ENCODE measurements at places on chromosomes 12 and 14.

DNA sequence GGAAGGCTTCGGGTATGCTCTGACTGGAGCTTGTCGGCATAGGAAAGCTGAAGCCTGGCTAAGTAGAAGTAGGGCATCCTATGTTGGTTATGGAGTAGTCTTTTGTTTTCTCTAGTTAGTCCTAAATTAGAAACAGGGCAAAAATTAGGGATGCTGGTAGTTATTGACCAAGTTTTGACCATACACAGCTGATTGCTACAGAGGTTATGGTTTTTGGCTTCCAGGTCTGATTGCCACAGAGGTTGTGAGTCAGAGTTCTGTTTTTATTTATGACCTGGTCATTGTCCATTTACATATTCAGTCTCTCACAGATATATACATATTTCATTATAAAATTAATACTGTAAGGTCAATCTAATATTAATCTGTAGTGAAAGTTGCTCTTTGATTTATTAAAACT, 219.2 kb downstream of the FSCB start:
- DNase-seq, result no peak

DNA sequence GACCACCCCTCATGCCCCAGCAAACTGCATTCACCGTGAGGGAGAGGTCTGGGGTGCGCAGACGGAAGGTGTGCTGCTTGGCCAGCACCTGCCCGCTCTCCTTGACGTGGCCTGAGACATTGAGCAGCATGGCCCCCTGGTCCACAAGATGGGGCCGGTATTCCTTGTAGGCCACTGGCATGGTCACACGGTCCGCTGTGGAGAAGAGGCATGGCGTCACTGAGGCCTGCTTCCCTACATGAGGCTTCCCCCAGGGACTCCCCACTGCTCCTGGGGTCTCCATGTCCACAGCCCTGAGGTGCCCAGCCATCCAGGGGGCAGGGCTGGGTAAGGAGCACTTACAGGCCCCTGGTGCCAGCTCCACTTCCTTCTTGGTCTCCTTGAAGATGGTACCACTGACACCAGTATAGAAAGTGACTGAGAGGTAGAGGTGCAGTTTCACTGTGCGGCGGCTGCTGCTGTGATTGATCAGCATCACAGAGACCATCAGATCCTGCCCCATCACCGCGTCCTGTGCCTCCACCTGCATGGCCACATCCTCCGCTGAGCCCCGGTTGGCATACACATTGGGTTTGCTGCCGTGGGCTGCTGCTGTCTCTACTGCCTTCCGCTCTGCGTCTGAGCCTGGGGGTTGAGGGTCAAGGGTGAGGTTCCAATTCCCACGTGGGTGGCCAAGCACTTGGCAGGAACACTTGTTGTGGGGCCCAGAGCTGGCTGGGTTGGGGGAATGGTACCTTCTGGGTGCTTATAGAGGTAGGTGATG, 8.2 kb downstream of the TGM1 start:
- no peak for DNase-seq

- no peak for DNase-seq
These were observed 220.5 kb downstream of the SLC6A15 start for GRCh38 chr12:84692071-84692470.

DNA sequence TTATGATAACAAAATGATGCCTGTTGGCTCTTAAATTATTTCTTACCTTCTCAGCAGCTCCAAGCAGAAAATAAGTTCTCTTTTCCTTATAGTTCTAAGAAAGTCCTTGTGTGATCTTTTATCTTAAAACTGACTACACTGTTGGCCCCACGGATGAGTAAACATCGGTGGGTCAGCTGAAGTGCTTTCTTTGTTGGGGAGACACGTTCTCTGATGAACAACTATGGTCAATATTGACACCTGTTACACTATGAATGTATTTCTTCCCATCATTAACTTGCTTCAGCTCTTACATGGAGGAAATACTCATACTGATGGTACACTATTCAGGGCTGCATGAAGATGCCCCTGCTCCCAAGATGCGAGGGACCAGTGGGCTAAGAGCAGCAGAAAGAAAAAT, 110.8 kb upstream of the EEA1 start:
- DNase-seq, result no peak

DNA sequence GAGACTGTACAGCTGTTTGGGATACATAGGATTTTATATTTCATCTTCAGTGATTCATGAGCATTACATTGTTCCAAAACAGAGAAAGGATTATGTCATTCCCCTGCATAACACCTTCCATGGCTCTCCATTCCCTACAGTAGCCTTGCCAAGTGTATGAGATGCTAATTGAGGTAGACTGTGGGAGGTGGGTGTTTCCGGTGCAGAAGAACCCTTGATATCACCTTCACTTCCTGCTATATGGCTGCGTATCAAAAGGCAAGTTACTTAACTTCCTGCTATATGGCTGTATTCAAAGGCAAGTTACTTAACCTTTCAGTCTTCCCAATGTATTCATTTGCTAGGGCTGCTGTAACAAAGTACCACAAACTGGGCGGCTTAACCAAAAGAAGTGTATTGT, 11.2 kb downstream of the FAR2 start:
- DNase-seq, result no peak

- DNase-seq, result no peak
These were observed 187.9 kb upstream of the GRIN2B start for GRCh38 chr12:14169281-14169680.

DNA sequence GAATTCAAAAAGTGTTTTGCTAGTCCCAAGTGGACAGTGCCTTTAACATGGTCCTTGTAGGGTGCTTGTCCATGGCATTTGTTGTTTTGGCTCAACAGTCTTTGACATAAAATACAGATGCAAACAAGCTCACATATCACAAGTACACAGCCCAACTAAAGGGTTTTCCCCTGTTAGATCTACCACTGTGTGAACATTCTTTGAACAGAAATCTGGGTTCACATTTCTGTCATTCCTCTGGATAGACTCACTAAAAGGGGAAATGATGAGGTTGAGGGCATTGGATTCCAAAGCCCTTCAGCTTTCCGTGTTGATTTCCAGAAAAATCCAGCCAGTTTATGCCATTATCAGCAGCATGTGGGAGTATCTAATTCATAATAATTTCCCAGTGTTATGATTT, 54.1 kb downstream of the EP400 start:
- no peak for DNase-seq

- no peak for DNase-seq
These were observed 18.0 kb upstream of the MAP3K9 start for GRCh38 chr14:70827347-70827746.

- no peak for DNase-seq
These were observed 43.2 kb downstream of the JDP2 start for GRCh38 chr14:75471059-75471458.

GRCh38 chr12:72075401-72075800, 136.8 kb downstream of the TPH2 start:
- no peak for DNase-seq

- no peak for DNase-seq
These were observed 75.1 kb downstream of the GLT1D1 start for GRCh38 chr12:128928361-128928760.

- DNase-seq, result no peak
These were observed 147.7 kb upstream of the SYT10 start for GRCh38 chr12:33587354-33587753.

DNA sequence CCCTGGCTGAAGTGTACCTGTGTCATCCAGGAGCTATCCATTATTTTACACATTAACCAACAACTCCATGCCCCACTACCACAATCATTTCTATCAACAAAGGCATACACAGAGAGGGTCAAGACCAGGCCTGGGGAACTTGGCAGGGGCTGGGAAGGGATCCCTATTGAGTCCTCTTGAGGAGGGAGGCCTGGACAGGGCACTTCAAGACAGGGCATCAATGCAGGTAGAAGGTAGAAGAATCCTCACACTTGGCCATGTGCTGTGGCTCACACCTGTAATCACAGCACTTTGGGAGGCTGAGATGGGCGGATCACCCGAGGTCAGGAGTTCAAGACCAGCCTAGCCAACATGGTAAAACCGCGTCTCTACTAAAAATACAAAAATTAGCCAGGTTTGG, 13.4 kb upstream of the ANKRD33 start:
- DNase-seq, result no peak

DNA sequence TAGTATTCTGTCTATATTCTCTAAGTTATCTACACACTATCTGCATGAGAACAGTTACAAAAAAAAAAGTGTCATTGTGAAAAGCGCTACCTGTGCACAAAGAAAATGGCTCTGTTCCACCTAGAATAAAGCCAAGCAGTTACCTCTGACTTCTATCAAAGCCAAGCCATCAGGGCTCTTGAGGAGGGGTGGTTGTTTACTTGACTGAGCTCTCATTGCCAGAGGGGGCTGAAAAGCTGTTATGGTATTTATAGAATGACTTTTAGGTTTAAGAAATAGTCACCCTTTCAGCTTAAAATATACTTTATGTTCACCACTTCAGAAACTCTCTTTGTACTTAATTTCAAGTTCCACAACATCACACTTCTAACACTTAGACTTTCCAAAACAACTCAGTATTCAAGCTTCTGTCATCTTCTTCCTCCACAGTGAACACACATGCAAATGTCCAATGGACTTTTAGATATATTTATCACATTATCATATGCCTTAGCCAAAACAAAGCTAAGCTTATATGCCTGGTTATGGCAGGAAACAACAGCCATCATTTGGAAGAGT, 7.5 kb downstream of the ITPR2 start:
- no peak for DNase-seq

DNA sequence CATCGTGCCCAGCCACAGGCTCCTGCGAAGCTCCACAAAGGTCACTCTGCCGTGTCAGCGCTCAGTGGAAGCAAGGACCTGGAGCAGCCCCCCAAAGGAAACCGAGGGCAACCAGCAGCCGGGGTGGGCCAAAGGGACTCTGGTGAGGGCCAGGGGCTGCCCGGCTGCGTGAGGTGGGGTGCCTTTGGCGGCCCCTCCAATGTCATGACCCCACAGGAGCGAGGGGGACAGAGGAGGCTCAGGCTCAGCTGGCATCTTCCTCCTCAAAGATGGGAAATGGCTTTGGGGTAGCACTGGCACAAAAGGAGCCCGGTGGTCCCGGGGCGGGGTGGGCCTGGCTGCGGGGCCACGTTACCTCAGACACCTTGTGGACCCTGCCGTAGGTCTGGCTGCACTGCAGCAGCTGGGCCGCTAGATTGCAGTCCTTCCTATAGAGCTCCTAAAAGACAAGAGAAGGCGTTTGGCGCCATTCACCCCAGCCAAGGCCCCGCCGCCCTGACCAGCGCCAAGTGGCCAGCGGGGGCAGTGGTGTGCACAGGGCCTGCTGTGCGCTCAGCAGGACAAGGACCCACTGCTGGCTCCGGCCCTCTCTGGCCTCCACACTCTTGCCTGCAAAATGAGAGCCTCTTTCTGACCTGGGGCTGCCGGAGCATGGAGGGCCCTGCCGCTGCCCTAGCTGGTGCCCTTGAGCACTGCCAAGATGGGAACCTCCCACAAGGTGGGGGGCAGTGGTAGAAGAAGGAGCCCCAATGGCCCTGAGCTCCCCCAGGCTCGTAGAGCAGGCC, 46.9 kb downstream of the BEGAIN start:
- DNase-seq, result no peak

DNA sequence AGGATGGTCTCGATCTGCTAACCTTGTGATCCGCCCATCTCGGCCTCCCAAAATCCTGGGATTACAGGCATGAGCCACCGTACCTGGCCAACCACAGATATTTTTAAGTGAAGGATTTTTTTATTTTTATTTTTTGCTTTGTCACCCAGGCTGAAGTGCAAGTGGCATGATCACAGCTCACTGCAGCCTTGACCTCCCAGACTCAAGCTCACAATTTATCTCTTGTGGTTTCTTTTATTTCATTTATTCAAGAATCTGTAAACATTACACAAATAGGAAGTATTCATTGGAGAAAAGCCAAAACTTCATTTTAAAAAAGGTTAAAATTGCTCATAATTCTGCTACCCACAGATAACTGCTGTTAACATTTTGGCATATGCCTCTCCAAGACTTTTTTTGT, 13.3 kb downstream of the MOAP1 start:
- no peak for DNase-seq

- DNase-seq, result no peak
These were observed 35.8 kb downstream of the BCAT1 start for GRCh38 chr12:24913130-24913529.

DNA sequence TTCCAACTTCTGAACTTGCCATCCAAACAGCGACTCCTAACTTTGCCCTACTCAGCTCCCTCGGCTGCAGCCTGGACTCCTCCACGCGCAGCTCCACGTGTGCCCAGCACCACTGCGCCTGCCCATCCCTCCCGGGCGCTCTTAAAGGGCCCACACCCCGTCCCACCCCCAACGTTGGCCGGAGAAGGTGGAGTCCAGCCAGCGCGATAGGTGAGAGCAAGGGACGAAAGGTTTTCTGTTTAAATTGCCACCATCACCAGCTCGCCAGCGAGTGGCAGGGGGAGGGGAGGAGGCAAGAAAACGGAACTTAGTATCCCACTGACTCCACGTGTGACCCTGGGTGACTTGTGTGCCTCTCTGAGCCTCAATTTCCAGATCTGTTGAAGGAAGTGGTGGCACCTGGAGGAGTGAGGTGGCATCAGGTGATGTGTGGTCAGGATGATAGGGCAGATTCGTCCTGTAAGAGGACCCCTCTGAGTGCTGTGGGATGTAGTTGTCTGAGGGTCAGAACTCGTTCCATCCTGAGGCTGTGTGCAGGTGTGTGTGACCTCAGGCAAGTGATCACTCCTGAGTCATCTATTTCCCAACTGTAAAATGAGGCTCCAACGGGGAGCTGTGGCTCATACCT, 59.7 kb downstream of the TRPV4 start:
- peak; percentile 53 for DNase-seq

GRCh38 chr12:103813949-103814348, 27.1 kb downstream of the NT5DC3 start:
- DNase-seq, result no peak

GRCh38 chr14:28603606-28604005, 163.0 kb upstream of the FOXG1 start:
- DNase-seq, result no peak

GRCh38 chr12:30211743-30212142, 428.0 kb upstream of the TMTC1 start:
- DNase-seq, result no peak

DNA sequence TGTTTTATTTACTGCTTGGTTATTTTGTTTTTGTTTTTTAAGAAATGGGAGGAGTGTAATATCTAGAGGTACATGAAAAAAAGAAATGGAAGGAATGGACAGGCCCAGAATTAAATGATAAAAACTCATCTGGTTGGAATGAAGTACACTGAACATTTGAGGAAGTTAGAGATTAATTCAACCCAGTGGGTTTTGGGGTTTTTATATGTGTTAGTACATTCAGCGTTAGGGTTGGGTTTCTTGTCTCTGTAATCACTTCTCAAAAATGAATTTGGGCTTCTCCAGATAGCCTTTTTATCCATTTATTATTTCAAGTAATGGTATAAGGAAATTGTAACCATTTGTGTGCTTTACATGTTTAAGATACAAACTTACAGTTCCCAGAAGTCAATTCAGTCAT, 19.5 kb upstream of the NUP107 start:
- DNase-seq, result no peak

DNA sequence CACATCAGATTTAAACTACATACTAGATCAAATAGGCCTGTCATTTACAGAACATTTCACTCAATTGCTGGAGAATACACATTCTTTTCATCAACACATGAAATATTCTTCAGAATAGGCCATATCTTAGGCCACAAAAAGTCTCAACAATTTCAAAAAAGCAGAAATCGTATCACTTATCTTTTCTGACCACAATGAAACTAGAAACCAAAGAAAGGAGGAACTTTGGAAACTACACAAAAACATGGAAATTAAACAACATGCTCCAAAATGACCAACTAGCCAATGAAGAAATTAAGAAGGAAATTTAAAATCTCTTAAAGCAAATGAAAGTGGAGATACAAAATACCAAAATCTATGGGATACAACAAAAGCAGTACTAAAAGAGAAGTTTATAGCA, 35.1 kb downstream of the PARP11 start:
- DNase-seq, result no peak

GRCh38 chr14:24806061-24806678, 172.2 kb upstream of the GZMB start:
- no peak for DNase-seq
